NK-92 treated with Interleukin-12 subunit alpha and Interleukin-12 subunit beta, amount 100 ng/mL, for 24 hours (cell line): ENCODE measurements at places on chromosomes 12 and 14.

DNA sequence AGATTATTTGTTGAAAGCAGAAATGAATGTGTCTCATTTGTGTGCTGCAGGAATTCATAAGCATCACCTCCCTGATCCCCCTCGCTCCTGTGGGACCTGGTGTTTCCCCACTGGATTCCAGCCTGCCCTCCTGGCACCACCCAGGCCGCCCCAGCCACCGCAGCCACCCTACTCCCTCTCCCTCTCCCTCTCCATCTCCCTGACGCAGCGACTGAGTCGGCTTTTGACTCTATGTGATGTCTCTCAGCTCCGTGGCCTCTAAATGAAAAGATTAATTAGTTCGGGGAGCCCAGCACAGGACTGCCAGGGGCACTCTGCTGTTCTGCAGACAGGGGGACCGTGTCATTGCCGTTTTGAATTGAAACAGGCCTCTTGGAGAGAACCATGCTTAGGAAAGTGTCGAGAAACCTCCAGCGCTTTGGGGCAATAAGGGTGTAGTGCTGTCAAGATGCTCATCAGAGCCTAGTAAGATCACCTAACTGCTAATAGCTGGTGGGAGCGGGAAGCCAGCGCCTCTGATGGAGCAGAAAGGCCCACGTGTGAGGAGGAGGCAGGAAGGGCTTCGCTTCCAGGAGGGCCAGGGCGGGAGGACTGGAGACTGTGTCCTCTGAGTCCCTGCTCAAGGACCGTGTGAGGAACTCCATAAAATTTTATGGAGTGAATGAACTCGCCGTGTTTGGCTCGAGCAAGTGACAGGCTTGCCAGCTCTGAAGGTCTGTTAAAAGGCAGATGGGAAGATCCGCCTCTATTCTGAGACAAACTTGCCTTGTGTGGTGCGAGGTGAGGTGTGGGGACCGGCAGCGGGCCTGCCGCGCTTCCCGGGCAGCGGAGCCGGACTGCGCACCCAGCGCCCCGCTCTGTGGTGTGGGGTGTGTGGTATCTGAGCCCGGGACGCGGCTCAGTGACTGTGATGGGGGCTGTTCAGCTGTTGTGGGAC is 157.4 kb upstream of the C14orf180 start:
- DNase-seq, result no peak

GRCh38 chr12:80761838-80762237 is 45.1 kb downstream of the MYF5 start:
- DNase-seq, result no peak

DNA sequence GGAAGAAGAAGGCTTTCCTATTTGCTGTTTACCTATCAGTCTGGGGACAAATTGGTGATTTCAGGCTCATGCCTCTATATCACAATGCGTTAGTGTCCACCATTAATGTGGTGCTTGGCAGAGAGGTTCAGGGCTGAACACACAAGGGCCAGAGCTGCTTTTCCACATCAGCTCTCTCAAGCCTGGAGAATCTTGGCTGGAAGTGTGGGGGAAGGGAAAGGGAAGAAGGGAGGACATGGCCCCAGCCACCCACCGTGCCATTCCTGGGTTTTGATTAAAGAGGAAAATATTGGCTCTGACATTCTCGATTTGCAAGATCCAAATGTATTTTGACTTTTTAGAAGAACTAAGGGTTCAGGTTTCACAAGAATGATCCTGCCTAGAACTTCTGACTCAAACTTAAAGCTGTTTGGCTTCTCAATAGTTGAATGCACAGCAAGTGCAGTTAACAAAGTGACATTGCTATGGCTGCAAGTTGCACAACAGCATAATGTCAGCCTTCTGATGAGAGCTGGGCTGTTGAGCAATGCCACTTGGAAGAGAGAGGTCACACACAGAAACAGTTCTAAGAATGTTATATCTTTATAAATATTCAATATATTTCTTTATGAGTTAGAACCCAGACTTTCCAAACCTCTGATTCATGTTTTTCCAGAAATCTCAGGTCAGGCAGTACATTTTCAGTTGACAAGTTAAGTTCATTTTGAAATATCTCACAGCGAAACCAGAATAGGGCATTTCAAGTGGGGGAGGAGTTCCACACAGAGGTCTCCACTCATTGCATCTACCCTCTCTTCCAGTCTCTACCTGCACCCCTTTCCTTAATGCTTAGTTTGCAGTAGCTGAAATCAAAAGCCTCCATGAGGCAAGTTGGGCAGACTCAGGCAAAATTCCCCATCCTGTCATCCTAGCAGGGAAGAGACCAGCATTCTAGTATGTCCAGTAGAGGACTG is 25.3 kb downstream of the IGF1 start:
- DNase-seq, result no peak

- no peak for DNase-seq
These were observed 126.6 kb upstream of the PRKD1 start for GRCh38 chr14:30054201-30054600.

GRCh38 chr12:83971781-83972180 is 940.8 kb downstream of the SLC6A15 start:
- no peak for DNase-seq

GRCh38 chr12:442235-442884 is 17.4 kb upstream of the B4GALNT3 start:
- DNase-seq, result peak; percentile 15

- DNase-seq, result no peak
These were observed 42.1 kb downstream of the LIMA1 start for GRCh38 chr12:50241178-50241577.

- DNase-seq, result no peak
These were observed 80.5 kb upstream of the ZFP36L1 start for GRCh38 chr14:68873376-68873775.

- no peak for DNase-seq
These were observed 56.1 kb upstream of the FBRSL1 start for GRCh38 chr12:132433641-132434395.

GRCh38 chr14:84750763-84751554 is 779.0 kb upstream of the FLRT2 start:
- DNase-seq, result no peak

- no peak for DNase-seq
These were observed 55.0 kb downstream of the TMEM30B start for GRCh38 chr14:61226015-61226654.

DNA sequence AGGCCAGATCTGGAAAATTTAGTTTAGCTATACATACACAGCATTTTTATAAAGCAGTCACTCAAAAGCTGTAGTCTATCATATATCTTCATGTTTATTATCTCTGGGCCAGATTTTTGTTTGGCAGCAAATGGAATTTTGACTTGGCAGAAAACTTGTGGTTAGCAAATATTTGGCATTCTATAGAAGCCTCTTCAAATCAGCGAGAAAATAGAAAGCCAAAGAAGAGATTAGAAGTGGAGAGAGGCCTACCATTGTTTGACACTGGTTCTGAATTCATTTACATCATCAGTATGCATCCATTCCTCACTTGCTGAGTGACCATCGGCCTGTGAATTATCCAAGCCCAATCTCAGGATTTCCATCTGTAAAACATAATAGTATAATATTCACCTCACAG is 1077.6 kb downstream of the GALC start:
- DNase-seq, result no peak

GRCh38 chr14:72726444-72726843 is 167.5 kb downstream of the DPF3 start:
- DNase-seq, result no peak
